NCI-H460 (cell line): ENCODE measurements at places on chromosomes 3 and 15. TPM values are rescaled to one million over a fixed set of nuclear protein-coding genes. Genes with fewer than 3 reads are reported as not detected.

Gene JAGN1
- 30.2 and 35.3 TPM in 2 replicates for total RNA-seq

Gene CMTM8
- 4.9 and 6.0 TPM in 2 replicates for total RNA-seq

Gene TMC3
- total RNA-seq: 0.02 TPM in 1 of 2 replicates, not detected in the other

Gene CLRN1
- total RNA-seq: not detected in 2 replicates

Gene CHDH
- total RNA-seq: 0.57 and 1.2 TPM in 2 replicates

Gene LDHAL6B
- not detected in 2 replicates for total RNA-seq

Gene ZFAND6
- total RNA-seq: 81.4 and 91.6 TPM in 2 replicates

Gene SLC51B
- 0.75 and 1.1 TPM in 2 replicates for total RNA-seq

Gene GRIP2
- total RNA-seq: 0.03 and 0.27 TPM in 2 replicates

Gene MYO5C
- 11.0 and 14.9 TPM in 2 replicates for total RNA-seq

Gene THOC7
- total RNA-seq: 75.5 and 77.4 TPM in 2 replicates

DNA sequence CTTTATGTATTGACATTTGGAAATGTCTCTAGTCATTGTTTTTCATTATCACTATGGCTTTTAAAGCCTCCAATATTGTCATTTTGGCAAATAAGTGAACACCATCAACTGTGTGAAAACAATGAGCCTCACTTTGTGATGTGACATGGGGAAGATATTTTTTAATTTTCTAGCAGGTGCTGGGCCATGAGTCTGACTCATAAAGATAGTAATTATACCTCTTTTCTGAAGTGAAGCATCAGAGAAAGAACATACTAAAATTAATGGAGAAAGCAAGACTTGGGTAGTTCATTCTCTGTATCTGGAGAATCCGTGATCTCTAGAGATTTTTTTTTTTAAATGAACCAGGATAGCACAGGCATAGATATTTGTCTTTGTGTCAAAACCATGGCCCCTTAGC lies 100.8 kb downstream of the CCNL1 start:
- DNase-seq: no peak

GRCh38 chr15:40247406-40247971 lies 8.6 kb downstream of the PAK6 start:
- no peak for DNase-seq

- no peak for DNase-seq
These were observed 6.7 kb downstream of the TNFSF10 start for GRCh38 chr3:172516318-172517214.

DNA sequence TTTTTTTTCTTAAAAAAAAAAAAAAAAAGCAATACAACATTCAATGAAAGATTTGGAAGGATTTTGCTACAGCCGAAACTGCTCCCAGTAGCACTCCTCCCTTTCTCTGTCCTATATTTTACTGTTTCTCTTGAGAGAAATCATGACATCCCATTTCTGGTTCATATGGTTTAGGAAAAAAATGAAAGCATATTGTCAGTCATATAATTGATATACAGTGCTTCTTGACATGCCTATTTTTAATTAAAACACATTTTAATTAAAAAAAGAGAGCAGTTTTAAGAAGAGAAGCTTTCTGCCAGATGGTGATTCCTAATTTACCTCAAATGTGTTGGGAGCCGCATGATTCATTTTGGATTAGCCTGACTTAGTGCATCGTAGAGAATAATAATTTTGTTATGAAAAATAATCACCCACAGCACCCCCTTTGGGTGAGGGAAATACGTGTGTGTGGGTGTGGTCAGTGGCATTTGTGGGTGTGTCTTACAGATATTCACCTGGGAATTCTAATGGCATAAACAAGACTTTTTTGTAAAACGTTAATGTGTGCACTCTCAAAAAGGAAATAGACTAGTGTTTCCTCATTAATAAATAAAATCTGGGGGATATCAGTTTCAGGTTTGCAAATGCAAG lies 544.5 kb downstream of the MFSD1 start:
- DNase-seq: no peak

GRCh38 chr3:149879872-149880271 lies 66.9 kb downstream of the RNF13 start:
- peak; percentile 43 for DNase-seq

- no peak for DNase-seq
These were observed 174.7 kb downstream of the MBNL1 start for GRCh38 chr3:152443212-152444023.

DNA sequence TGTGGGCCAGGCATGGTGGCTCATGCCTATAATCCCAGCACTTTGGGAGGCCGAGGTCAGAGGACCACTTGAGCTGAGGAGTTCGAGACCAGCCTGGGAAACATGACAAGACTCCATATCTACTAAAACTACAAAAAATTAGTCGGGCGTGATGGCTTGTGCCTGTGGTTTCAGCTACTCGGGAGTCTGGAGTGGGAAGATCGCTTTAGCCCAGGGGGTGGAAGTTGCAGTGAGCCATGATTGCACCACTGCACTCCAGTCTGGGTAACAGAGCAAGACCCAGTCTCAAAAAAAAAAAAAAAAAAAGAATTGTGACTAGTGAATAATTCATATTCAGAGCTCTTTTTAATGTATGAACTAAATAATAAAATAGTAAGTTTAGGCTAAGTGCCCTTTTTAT lies 87.8 kb upstream of the TSEN2 start:
- no peak for DNase-seq

GRCh38 chr15:40906991-40907802 lies 12.9 kb downstream of the VPS18 start:
- DNase-seq: no peak

DNA sequence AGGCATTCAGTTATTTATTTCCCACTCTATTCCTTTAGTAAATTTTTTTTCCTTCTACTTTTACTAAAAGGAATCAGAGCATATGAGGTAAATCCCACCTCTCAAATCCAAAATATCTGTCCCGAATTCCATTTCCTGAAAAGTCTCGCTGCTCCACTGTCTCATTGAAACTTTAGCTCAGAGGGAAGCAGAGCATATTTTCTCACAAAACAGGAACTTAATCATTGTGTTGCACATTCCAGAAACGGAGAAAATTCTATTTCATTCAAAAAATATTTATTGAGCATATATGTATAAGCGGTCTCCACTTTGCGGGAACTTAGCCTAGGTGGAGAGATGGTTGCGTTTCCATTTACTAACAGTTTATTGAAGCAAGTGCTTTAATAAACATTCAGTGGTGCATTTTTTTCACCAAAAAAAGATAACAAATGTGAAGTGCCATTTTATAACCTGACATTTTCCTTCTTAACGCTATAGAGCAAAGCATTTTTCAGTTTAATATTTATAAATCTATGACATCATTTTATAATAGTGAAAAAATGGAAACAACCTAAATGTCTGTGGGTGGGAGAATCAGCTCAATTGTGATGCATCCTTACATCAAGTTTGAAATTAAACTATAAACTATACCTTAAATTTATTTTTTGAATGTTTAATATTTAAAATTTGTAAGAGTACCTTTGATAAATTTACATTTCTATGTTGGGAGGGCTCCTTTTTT lies 67.2 kb upstream of the CSTA start:
- no peak for DNase-seq

- DNase-seq: no peak
These were observed 681.6 kb upstream of the ARPP21 start for GRCh38 chr3:34957677-34958076.

- DNase-seq: no peak
These were observed 21.7 kb downstream of the XYLB start for GRCh38 chr3:38368238-38368637.

DNA sequence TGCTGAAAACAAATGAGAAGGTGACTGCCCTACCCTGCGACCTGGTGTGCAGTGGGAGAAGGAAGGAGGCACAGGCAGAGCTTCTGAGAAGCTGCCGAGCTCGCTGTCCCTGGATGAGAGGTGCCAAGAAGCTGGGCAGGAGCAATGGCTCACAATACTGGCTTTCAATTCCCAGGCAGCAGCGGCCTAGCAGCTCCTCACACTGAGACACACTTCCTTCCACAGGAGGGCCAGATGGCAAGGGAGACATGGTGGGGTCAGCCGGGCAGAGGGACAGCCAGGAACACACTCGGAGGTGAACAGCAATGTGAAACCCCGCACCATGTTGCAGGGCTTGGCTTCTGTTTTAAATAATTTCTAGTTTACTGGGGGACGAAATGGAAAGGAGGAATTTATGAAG lies 314.6 kb downstream of the EPHB1 start:
- no peak for DNase-seq

- no peak for DNase-seq
These were observed 135.1 kb downstream of the CTNNB1 start for GRCh38 chr3:41334426-41334825.

- no peak for DNase-seq
These were observed 103.1 kb upstream of the GAP43 start for GRCh38 chr3:115520241-115520640.

GRCh38 chr3:161503271-161503670 lies 6.7 kb downstream of the OTOL1 start:
- DNase-seq: no peak

DNA sequence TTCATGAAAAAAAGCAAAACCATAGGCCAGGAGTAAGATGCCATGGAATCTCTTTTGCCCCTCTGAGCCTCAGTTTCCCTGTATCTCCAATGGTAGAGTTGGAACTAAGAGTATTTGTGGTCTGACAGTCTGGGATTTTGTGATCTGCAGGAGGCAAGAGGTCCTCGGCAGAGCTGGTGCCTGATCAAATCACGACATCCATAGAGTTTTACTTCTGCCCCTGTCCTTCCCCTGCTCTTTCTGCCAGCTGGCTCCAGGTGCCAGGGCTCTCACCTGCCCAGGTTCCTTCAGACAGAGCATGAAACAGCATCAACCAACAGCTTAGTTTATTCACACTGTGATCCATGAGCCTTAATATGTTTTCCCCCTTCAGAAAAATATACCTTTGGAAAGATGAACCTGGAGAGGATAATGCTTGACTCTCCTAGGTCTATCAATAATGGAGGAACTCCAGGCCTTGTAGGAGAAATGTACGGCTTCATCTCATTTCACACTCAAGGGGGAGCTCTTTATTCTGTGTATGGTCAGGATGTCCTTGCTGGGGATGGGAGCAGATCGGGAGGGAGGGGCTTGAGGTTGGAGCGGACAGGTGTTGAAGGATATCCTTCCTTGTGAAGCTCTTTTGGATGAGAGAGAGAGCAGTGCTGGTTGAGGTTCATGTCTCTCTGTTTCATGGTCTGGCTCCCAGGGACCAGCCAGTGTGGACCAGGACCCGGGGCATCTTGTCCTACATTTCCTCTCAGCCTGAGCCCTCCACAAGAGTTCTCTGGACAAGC lies 309.9 kb downstream of the RPLP1 start:
- no peak for DNase-seq

- DNase-seq: no peak
These were observed 328.0 kb upstream of the MANF start for GRCh38 chr3:51057121-51057520.

DNA sequence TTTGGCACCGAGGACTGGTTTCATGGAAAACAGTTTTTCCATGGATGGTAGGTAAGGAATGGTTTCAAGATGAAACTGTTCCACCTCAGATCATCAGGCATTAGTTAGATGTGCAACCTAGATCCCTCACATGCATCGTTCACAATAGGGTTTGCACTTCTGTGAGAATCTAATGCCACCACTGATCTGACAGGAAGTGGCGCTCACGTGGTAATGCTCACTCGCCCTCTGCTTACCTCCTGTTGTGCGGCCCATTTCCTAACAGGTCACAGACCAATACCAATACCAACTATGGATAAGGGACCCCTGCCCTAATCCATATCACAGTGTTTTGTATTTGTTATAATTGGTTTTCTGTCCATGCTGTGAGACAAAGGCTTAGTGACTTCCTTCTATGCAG lies 58.9 kb downstream of the SLMAP start:
- DNase-seq: no peak

GRCh38 chr15:60212536-60212935 lies 185.2 kb downstream of the ANXA2 start:
- no peak for DNase-seq

GRCh38 chr15:58472221-58472620 lies 40.4 kb downstream of the LIPC start:
- no peak for DNase-seq

- DNase-seq: no peak
These were observed 232.2 kb upstream of the ROBO1 start for GRCh38 chr3:80000022-80000421.

GRCh38 chr3:160860346-160860745 lies 104.3 kb downstream of the PPM1L start:
- no peak for DNase-seq

- no peak for DNase-seq
These were observed 15.3 kb upstream of the CCNDBP1 start for GRCh38 chr15:43169888-43170287.

GRCh38 chr15:96974761-96975160 lies 644.3 kb downstream of the NR2F2 start:
- no peak for DNase-seq

DNA sequence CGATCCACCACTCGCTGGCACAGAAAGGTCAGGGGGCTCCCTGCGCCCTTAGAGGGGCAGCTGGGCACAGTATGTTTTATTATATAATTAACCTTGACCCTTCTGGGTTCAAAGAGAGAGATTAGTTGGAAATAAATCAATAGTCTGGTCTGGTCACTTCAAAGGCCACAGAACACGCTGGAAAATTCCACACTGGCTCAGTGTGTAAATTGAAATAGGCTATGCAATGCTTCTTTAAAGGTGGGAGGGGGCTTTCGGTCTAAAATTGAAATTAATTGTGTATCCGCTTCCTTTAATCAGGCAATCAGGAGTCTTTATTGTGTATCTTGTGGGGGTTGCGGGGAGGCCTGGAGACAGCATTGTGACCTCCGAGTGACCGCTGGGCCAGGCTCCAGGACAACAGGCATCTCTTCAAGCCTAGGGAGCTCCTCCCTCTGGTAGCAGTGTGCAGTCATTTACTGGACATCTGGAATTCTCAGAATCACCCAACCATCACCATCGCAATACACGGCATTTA lies 8.0 kb downstream of the RNU5B-1 start:
- no peak for DNase-seq

DNA sequence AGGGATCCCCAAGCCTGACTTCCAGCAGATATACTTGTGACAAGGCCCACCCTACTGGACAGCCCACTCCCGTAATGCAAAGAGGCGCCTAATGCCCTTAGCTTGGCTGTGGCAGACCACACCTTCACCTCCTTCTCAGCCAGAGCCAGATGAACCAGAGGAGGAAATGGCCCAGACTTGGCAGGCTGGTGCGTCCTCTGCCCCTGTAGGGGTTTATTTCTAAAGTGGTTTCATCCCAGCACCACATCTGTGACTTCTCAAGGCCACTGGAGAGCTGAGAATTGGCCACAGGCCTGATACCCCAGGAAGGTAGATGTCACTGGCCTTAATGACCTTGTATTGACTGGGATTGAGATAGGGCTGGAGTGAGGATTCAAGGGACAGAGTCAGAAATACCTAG lies 29.5 kb downstream of the BOC start:
- DNase-seq: no peak

- DNase-seq: no peak
These were observed 41.9 kb downstream of the MEIS2 start for GRCh38 chr15:37058316-37058985.

DNA sequence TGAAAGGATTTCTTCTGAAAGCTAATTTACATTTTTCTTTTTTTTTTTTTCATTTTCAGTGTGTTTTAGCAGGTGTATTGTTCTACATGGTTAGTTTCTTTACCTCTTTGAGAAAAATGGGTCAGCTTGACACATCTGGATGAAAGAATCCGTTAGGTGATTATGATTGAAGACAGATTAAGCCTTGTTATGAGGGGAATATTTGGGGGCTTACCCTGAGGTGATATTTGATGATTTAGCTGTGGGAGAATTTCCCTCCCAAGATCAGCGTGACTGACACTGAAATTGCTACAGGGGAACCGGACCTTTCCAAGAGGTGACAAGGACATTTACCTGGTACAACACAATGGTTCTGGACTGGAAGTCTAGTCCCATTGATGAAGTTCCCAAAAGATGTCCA lies 147.5 kb downstream of the NFKBIZ start:
- no peak for DNase-seq

GRCh38 chr3:88807491-88808105 lies 299.8 kb upstream of the EPHA3 start:
- no peak for DNase-seq
